Vagina (tissue), 2 donors: ENCODE measurements at places on chromosomes 4 and X.

DNA sequence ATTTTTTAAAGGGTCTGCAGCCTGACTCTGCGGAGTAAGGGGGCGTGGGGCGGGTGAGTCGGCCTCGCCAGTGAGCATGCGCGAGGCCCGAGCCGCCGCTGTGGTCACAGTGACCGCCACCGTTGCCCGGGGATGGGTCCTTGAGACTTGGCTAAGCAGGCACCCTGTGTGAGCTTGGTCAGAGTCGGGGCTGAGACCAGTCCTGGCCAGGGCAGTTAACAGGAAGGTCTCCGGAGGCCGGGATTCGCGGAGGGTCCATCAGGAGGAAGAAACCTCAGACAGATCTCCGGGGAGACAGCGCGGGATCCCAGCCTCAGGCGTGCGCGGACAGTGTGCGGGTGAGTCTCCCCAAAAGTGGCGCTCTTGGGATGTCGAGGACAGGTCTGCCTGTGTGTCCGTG lies 1384.4 kb upstream of the PCDH10 start:
- no peak for DNase-seq

- no peak for DNase-seq
Measured at GRCh38 chrX:72273718-72274117, 3.3 kb downstream of the RPS4X start.

DNA sequence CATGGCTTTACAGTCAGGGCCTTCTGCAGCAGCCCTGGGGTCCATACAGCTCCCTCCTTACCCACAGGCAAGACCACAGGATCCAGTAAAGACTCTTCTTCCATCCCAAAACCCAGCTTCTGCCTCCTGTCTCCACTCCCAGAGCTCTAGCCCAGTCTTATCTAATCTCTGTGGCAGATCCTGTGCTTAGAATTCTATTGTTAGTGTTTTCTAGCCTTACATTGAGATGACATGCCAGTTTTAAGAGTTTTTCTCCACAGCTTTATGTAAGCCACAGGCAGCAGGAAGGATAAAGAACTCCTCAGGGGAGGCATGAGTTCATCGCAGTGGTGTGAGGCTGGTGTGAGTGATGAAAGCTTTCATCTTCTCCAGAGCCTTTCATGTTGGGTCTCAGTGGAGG lies 129.1 kb downstream of the RCHY1 start:
- no peak for DNase-seq

- DNase-seq: no peak
Measured at GRCh38 chr4:55568905-55569504, 22.3 kb upstream of the CLOCK start.

GRCh38 chr4:135354876-135355275 lies 1153.3 kb upstream of the PABPC4L start:
- no peak for DNase-seq

DNA sequence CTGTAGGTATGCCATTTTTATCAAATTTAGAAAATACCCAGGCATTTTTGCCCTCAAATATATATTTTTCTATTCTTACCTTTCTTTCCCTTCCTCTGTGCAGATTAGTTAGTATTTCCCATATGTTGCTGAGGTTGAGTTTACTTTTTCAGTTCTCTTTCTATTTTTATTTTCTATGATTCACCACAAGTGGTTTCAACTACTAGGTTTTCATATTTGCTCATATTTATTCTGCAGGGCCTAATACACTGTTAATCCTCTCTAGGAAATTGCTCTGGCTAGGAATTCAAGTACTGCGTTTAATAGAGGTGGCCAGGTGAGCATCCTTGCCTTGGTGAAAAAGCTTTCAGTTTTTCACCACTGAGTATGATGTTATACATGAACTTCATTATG lies 1535.3 kb upstream of the PCDH10 start:
- no peak for DNase-seq

DNA sequence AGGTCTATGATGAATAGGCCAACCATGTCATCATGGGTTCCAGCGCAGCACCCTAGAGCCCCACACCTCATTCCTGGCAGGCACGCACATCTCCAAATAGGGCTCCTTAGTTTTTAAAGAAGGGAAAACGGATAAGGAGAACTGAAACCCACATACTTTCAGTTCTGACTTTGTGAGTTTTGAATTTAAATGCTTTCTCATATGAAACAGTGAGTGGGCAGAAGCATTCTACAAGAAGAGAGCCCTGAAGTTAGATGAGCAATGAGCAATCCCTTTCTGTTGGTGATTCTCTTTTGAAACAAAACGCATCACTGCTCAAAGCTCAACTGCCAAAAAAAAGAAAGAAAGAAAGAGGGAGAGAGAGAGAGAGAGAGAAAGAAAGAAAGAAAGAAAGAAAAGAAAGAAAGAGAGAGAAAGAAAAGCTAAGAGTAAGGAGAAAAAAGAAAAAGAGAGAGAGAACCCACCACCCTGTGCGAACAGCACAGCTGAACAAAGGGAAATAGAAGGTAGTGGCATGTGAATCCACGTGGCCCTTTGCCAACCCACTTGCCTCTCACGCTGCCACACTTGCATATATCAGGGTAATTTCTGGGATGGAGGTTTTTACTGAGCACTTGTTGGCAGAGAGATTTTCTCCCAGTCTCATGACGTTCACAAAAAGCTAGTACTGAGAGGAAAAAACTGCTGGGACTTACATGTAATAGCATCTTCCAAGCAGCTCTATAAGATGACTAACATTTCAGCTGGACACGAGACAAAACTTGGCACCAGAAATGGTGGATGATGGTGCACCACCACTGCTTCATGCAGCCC lies 31.0 kb downstream of the TMSB4X start:
- DNase-seq: no peak

- DNase-seq: no peak
Measured at GRCh38 chr4:528835-529234, 29.8 kb downstream of the PIGG start.
